ENCODE measurements at places on chromosomes 7 and 10.

DNA sequence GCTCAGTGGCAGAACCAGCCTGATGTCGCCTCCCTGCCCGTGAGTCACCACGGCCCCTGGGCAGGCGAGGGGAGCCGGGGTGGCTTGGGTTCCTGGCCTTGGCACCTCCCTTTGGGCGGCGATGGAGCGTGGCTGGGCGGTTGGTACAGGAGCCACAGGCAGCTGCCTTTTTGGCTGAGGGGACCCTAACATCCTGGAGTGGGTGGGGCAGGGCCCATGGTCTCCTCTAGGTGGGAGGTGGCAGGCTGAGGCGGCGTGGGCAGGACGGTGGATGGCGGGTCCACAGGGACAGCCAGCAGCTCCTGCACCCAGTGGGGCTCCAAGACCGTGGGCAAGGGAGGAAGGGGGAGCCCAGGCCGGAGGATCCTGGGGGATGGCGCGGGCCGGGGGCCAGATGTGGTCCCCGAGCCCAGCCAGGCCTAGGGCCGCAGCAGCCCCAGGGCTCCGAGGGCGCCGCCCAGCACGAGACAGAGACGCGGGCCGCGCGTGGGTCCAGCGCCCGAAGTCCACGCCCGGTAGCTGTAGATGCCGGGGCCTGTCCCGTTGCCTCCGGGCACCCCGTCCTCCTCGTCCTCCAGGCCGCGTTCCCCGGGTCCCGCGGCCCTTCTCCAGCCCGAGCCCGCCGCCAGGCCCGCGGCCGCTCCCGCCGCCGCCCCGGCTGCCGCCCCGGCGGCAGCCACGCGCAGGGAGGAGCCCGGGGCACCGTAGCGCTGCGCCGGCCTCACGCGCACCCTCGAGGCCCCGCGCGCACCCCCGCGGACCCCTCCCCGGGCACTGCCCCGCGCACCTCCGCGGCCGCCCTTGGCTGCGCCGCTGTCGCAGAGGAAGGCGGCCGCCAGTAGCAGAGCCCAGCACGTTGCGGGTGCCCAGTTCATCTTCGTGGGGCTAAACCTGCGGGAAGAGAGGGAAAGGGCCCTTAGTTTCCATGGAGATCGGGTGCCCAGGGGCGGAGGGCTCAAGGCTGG, 1.3 kb downstream of the SPRN start:
- DNase-seq: no peak

DNA sequence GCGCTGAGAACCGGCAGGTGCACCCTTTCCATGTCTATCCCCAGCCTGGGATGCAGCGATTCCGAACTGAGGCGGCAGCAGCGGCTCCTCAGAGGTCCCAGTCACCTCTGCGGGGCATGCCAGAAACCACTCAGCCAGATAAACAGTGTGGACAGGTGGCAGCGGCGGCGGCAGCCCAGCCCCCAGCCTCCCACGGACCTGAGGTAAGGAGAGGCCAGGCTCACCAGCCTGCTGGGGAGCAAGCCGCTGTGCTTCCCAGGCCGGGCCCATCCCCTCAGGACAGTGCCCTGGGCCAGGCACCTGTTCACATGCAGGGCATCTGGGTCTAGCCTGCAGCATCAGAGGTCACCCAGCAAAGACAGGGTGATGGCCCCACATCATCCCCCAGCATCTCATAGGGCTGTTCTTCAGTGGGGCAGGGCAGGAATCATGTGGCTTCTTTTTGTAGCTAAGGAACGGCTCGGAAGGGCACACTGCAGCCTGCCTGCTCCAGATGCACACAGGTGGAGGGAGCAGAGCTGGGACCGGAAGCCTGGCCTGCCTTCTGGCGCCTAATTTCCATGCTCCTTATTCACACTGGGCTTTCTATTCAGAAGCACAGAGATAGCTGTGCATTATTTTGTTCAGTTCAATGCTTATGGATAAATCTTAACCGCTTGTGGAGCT, 18.9 kb downstream of the BAG3 start:
- no peak for DNase-seq

DNA sequence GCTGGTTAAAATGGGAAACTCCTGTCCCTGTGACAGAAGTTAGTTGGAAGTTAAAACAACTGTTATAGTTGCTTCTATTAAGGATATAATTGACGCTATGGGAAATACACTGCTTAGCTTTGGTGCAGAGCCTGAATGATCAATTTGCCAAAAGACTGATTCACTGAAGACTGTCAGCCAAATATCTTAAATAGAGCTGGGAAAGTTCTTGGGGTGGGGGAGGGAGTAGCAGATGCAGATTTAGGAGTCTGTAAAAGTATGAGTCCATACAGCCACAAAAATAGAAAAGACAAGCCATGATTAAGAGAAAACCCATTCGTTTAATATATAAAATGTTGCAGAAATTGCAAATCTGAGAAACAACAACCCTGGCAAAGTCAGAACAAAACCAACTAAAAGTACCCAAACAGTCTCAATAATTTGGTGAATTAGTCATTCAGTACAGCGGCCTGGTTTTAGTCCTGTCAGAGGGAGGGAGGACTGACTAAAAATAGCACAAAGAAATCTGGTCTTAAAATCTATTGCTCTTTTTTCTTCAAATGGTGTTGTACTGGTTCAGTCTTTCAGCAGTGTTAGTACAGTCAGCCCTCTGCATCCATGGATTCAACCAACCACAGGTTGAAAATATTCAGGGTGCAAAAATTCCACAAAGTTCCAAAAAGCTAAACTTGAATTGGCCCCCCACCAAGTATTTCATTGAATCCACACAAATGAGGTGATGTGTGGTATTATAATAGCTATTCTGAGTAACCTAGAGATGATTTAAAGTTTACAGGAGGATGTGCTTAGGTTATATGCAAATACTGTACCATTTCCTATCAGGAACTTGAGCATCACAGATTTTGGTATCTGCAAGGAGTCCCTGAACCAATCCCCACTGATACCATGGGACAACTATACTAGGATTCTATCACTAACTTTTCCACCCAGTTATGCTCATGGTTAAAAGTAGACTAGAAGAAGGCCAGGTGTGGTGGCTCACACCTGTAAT, 30.0 kb downstream of the STK17A start:
- DNase-seq: no peak

GRCh38 chr10:100653957-100654781, 91.2 kb upstream of the PAX2 start:
- DNase-seq: no peak

DNA sequence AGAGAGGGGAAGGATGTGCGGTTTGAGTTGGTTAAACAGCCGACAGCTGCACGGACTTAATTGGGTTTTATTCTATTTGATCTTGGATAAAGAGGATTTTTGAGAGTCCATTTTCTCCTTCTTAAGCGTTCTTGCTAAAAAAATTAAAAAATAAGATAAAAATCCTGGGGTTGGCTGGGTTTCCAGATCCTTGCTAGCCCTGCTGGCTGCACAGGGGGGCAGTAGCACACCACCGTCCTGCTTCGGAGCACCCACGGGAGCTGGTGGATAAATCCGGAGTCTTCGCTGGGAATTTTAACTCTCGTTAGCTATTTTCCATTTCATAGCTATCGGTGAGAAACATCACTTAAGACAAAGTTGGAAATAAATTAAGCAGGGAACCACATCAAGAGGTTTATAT, 792.0 kb downstream of the TYW1 start:
- DNase-seq: no peak

All from HS-5 (cell line).